Left renal pelvis (tissue), 4 donors: ENCODE measurements at places on chromosomes 13 and 19. TPM values are rescaled to one million over a fixed set of nuclear protein-coding genes. Genes with fewer than 3 reads are reported as not detected.
A peak's percentile ranks its signal among the peaks of the same experiment; 100 is the strongest.

DNA sequence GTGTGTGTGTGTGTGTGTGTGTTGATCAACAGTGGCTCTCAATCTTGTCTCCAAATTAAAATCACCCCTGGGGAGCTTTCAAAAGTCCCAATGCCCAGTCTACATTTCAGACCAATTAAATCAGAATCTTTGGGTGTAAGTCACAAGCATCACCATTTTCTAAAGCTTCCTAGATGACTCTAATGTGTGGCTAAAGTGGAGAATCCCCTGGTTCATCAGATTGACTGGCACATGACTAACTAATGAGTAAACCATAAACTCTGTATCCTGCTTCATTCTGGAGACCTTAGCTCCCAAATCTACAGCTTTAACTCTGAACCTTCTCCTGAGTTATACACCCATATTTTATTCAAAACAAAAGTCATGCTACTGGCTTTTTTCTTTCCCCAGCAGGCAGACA, 131.3 kb downstream of the SUCLA2 start:
- DNase-seq = no peak

DNA sequence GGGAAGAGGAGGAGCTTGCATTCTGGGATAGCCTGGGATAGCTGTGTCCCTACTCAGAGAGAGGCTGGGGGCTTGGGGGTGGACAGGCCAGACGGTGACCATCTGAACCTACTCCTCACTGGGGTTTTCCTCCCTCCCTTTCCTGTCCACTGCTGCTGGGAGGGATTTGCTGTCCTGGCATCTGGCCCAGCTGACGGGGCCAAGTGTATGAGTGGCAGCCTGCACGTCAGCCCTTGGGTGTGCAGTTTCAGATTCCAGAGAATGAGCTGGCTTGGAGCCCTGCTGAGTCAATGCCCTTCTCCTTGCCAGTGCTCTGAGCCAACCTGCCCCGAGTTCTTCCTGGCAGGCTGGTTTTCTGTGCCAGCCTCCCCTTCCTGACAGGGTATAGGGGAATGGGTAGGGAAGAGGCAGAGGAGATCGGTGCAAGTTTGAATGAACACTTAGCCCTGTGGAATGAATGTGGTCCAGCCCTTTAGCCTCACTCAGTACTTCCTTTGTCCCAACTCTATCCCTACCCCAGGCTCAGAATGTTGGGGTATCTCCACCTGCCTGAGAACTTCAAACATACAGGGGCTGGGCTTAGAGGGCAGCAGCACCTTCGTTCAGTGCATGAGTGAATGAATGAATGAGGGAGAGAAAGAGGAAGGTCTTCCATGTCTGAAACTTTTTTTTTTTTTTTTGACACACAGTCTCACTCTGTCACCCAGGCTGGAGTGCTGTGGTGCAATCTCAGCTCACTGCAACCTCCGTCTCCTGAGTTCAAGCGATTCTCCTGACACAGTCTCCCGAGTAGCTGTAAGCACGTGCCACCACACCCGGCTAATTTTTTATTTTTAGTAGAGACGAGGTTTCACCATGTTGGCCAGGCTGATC, 1.8 kb upstream of the ANGPTL4 start:
- DNase-seq = peak; percentile 72

GRCh38 chr19:2867025-2867991, at the start of gene ZNF556:
Gene ZNF556 (plus strand): TSS chr19:2867335. CDS start chr19:2867422, 87 bp downstream.
- DNase-seq = no peak

DNA sequence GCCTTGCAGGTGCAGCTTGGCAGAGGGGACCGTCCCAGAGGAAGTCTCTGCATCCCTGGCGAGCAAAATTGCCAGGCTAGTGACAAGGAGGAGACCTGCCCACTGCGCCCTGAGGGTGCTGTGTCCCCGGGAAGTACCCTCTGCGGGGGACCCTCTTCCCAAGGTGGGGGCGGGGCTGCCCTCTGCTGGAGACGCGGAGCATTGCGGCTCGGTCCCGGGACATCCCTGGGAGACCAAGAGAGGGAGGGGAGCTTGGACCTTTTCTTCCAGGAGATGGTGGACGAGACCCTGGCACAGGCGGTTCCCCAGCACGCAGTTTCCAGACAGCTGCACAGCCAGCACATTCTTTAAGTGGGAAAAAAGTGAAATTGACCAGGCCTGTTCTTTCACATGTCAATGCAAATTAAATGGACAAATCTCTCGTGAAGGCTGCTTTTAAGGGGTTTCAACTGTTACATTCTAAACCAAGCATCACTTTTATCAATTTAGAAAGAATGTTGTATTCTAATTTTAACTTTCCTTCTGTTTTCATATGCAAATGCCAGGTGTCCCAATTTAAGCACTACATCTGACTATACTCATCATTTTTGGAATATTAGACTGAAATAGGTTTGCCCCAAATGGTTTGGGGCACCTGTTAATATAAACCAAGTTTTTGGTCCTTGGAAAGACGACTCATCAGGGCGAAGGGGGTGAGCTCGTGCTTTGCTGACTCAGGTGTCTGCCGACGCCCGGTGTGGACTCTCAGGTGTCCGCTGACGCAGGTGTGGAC, 60.7 kb downstream of the MCF2L start:
- no peak for DNase-seq

PRKACA gene
- polyA plus RNA-seq = 106 TPM

SBK3 gene
- not detected for polyA plus RNA-seq

GRCh38 chr19:461721-462551, 1.1 kb upstream of the SHC2 start:
- no peak for DNase-seq

- DNase-seq = no peak
These were observed 2.3 kb upstream of the ZNF347 start for GRCh38 chr19:53161123-53161522.

ATP1A3 gene
- 0.26 TPM for polyA plus RNA-seq
